ENCODE measurements at places on chromosomes 2 and 18.
A peak's percentile ranks its signal among the peaks of the same experiment; 100 is the strongest.

DNA sequence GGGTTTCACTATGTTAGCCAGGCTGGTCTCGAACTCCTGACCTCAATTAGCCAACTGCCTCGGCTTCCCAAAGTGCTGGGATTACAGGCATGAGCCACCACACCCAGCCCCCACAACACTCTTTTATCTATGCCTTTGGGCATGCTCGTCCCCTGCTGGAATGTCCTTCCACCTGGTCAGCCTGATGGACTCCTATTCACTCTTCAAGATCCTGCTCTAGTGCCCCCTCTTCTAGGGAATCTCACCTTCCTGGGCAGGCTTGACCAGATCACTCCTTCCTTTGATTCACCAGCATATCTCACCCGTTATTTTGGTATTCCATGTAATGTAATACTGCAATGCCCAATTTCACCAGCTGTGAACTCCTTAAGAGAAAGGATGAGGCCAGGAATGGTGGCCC lies 13.9 kb upstream of the SLC66A3 start:
- no peak for DNase-seq

GRCh38 chr2:21318263-21318662 lies 194.5 kb downstream of the TDRD15 start:
- DNase-seq: no peak

DNA sequence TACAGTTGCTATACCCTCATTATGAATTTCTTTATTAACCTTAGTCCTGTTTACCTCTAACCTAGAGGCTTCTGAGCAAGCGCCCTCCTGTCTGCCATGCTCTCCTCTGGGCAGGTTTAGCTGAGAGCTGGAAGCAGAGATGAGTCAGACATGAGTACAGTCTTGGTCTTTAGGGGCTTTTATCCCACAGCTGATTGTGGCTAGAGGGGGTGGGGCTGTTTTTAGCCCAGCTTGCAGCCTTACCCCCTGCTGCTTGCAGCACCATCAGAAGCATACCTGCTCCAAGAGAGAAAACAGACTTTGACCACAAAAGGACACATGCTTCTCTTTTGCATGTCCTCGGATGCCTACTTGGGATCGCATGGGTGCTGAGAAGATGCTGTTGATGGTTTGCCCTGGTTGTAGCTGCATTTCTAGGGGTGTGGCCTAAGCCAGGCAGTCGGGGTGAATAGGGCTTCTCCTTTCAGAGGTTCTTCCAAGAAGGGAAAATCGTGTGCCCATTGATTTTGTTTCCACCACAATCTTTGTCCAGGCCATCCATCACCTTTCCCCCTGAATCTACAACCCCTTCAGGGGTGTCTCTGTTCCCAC lies 115.0 kb upstream of the LGALSL start:
- no peak for DNase-seq

DNA sequence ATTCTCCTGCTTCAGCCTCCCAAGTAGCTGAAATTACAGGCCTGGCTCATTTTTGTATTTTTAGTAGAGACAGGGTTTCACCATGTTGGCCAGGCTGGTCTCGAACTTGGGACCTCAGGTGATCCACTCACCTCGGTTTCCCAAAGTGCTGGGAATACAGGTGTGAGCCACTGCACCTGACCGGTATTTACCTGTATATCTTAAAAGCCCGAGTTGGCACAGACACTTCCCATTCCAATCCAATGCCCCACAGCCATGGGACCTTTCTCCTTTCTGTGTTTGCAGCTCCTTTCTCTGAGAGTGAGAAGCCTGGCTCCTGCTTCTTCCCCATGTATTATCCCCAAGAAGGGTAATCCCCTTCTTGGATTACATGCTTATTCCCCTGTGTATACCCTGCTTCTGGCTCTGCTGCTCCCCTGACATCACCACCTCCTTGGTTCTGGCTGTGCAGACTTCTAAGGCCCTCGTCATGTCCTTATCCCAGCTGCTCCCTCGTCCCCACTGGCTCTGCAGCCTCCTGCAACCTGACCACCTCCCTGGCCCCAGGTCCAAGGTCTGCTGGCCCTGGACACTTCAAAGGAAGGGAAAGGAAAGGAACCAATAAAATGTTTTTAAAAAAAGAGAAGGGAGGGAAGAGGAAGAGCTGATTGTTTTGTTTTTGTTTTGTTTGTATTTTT lies 52.8 kb downstream of the INPP5D start:
- no peak for DNase-seq

DNA sequence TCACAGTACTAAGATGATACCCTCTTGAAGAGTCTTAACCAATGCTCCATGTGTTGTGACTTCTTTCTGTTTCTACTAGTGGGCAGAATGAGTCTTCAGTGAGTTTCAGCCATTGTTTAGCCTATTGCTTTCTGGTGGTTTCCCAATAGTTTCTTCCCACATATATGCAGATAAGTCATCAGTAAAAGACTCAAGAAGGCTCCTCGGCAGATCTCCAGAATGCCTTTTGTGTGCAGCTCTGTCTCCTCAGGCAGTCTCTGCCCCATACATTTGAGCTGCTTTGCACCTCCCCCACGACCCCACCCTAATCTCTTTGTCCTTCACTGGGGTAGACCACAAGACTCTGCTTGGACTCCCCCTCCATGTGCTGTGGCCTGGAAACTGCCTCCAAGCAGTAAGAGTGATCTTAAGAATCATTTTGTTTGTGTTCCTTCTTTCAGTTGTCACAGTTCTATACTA lies 71.6 kb upstream of the CHRNA1 start:
- peak; percentile 26 for DNase-seq

GRCh38 chr2:170716851-170717598 lies 1.9 kb downstream of the SP5 start:
- DNase-seq: no peak

DNA sequence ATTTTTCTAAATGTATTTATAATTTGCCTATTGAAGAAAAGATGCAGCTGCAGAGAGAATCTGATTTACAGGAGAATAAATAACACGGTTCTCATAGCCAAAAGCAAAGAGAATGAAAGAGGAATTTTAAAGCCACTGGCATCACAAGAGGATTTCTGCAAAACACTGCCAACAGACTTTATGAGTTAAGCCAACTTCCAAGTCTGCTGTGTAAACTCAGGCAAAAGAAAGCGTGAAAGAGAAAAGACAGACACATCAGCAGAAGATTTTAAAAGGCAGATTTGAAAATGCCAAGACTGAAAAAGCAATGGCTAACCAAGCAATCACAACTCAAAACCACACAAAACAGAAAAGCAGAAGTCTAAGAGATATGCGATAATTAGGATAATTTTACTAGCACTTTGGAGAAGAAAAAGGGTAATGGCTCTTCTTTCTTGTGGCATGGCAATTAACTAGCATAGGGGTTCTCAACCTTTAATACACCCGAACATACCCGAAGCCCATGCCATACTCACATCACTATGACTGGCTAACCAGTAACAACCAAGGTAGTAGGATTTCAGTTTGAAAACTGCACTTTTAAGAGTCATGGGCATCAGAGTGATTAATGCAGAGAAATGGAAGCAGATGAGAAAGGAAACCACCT lies 4.9 kb downstream of the DARS1 start:
- DNase-seq: no peak

GRCh38 chr2:47250586-47251403 lies 95.7 kb upstream of the STPG4 start:
- no peak for DNase-seq

- no peak for DNase-seq
Measured at GRCh38 chr2:71614976-71615766, 161.8 kb downstream of the DYSF start.

DNA sequence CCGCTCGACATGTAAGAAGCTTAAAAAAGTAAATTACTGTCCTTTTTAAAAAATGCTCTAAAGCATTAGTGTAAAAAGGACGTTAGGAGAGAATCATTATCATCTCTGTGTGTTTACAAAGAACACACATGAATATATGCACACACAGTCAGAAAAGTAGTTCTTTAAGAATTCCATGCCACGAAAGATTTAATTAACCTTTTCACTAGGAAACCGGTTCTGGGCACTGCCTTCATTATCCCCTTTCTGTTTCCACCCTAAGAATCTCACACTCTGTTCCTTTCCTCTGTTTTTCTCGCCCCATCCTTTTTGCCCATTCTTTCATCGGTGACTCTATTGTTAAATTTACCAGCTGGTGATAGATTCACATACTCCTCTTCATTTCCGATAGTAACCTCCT lies 338.6 kb downstream of the DCC start:
- no peak for DNase-seq

DNA sequence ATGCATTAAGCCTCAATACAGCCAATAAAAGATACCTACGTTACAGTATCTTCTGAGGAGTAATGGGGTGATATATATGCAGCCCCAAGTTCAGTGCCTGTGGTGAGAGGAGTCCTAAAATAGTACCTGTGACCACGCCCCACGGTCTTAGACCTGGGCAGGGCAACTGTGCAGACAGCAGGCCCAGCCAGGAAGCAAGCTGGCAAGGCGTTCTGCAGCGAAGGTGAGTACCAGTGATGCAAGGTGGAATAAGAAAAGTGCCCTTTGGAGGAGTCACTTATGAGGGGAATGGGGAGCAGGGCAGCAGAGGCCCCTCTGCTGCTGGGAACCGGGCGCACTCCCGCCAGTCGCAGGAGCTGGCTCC lies 12.7 kb upstream of the MAP3K2 start:
- no peak for DNase-seq

DNA sequence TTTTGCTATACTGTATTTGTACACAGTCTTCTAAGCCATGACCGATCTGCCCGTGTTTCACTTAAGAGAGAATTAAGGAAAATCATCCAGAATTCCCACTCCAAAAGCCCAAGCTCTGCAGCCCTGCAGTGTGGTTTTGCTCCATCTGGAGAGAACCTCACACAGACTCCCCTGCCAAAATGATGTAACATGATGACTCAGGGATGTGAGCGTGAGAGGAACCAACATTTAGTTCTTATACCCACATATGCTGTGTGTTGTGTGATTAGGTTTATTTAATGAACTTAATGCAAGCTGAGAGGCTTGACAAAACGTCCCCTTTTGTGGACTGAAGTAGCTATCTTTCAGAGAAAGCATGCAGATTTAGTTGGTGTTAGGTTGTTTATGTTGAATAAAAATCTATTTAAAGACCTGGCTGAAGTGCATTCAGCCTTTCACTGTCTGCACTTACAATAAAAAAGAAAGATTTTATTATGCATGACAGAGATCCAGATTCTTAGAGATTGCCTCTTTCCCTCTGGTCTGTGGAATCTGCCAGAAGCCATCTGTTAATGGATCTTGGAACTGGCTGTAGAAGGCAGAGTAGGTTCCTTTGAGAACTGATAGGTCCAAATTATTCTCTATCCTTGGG lies 6.3 kb downstream of the RAB12 start:
- DNase-seq: peak; percentile 41

- DNase-seq: no peak
Measured at GRCh38 chr2:71882949-71883472, 264.7 kb downstream of the CYP26B1 start.

DNA sequence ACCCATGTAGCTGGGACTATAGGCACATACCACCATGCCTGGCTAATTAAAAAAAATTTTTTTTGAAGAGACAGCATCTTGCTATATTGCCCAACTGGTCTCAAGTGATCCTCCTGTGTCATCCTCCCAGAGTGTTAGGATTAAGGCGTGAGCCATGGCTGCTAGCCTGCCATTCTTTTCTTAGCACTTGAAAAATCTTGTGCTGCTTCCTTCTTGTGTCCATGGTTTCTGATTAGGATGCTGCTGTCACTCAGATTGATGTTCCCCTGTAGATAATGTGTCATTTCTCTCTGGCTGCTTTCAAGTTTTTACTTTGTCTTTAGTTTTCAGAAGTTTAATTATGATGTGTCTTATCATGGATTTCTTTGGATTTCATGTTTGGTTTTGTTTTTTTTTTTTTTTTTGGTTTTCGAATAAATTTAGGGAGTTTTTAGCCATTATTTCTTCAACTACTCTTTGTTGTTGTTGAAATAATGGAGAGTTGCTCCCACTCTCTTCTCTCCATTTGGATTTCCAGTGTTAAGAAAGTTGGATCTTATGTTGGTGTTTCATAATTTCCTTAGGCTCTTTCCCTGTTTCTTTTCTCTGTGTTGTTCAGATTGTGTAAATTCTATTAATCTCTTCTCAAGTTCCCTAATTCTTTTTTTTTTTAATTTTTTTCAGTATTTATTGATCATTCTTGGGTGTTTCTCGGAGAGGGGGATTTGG lies 2.5 kb downstream of the ATP9B start:
- no peak for DNase-seq

DNA sequence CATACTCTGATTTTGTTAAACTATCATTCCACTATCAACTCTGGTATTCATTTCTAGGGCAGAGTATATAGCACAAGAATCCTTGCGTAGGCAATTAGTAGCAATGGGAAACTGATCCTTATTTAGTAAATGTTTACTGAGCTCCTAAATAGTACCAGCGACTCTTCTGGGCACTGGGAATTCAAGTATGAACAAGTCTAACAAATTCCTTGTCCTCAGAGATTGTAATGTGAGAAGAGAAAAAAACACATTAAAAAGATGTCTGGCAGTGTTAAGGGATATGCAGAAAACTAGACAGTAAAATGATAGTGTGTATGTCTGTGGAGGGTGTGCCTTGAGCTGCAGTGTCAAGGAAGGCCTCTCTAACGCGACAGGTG lies 721 bp downstream of the METTL5 start:
- no peak for DNase-seq

- peak; percentile 28 for DNase-seq
Measured at GRCh38 chr18:21163647-21164547, 52.3 kb upstream of the ROCK1 start.

DNA sequence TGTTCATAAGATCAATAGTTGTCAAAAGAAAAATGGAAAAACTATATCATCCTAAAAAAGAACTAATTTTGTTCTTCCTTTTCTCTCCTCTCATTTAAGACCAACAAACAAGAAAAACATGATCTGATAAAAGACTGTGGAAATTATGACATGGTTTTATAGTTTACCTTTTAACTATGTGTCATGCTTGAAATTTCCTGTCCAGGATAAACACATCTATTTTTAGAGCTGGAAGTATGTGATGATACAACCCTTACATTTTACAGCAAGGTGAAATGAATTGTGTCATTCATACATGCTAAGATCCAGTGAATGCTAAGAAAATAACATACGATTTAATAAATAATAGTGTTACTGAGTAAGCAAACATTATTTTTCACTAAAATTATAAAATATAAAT lies 89.9 kb downstream of the GULP1 start:
- no peak for DNase-seq

GRCh38 chr2:75787532-75788132 lies 76.9 kb upstream of the GCFC2 start:
- no peak for DNase-seq

- no peak for DNase-seq
Measured at GRCh38 chr2:212709280-212709679, 170.7 kb upstream of the ERBB4 start.

DNA sequence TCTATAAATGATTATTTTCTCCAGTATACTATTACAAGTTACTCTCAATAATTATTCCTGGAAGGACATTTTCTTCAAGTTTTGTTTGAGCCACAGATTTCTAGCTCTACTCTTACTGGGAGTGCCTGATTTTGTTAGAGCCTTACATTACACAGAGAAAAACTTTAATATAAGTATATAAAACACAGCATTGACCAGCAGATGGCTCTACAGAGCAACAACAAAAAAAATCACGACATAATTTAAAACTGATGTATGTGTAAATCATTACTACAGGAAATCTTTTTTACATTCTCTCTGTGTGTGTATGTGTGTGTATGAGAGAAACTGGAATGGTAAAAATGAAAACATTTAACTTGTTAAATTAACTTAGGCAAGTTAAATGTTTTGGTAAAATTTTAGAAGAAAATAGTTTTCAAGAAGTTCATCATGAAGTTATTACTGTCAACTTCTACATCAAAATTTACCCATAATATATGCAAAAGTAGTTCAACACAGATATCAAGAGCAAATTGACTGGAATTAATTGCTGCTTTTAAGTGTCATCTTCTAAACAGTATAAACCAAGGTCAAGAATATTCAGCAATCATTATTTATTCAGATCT lies 103.3 kb downstream of the MDH1 start:
- no peak for DNase-seq
